BE2C (cell line): ENCODE measurements at places on chromosomes 11 and 22.

GRCh38 chr22:44088976-44089570, 65.0 kb downstream of the PARVB start:
- no peak for DNase-seq

DNA sequence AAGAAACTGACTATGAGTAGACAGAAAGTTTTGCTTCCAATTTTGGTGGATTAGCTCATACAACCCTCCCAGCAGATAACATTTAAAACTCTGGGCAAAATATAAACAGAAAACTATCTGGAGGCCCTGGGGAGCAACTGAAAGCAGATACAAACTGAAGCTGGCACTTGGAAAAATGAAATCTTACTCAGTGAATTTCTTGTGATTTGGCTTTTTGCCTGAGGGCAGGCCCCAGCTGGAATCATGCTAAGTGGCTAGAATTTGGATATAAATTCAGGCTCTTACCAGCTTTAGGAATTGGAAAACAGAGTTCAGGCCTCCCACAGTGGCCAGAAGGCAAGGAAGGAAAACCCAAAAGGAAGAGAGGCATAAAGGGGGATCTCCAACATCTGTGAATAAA, 85.8 kb downstream of the EFCAB6 start:
- no peak for DNase-seq

DNA sequence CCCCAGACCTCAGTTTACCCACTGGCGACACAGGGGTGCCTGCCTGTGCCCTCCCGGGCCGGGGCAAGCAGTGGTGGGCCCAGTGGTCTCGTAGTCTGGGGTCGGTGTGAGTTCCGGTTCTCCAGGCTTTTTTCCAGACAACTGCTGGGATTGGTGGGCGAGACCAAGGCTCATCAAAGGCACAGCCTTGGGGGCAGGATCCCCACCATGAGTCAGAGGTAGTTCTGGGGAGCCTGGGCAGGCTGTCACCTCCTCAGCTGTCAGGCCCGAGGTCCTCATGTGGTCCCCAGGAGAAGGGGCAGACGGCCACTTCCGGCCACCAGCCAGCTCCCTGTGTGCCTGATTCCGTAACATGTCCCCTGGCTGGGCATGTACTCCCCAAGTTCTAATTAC, 827 bp upstream of the MUC2 start:
- DNase-seq: no peak

DNA sequence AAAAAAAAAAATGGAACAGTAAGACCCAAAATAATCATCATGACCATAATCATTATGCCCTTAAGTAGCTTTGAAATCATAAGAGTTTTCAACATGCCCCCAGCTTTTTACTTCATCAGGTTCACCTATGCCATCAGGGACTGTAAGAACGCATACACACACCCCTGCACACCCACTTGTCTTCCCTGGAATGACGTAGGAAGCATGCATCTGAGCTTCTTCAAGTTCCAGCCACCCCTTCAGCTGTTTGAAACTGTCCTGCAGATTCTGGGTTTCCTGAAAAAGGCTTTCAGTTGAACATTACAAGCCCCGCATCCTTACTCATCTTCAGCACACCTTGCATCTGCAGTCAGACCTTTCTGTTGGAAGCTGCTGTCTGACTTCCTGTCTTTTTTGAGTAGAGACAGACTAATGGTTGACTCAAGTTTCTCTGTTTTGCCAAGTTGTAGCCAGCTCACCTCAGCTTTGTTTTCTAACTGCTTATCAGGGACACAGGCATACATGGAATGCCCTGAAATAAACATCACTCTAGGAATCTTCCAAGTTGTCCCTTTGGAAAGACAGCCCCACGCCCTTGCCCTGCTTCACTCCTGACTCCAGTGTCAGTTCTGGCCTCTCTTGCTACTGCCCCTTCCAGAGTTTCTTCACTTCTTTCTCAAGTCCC, 37.0 kb downstream of the ARHGAP1 start:
- no peak for DNase-seq

DNA sequence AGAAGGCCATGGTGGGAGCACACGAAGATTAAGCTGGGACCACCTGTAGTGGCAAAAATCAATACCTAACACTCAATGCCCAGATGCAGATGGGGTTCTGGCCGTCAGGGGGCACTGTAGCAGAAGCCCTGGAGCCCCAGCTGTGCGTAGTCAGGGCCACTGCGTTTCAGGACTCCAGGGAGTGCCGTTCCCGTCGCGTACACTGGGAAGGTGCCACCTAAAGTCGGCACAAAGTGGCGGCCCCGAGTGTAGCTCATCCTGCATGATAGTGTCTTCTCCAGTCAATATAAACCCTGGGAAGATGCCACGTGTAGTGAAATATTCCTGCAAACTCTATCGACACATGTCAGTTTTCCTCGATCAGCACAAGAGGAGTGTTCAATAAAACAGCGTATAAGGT, 123.8 kb upstream of the NTM start:
- no peak for DNase-seq

DNA sequence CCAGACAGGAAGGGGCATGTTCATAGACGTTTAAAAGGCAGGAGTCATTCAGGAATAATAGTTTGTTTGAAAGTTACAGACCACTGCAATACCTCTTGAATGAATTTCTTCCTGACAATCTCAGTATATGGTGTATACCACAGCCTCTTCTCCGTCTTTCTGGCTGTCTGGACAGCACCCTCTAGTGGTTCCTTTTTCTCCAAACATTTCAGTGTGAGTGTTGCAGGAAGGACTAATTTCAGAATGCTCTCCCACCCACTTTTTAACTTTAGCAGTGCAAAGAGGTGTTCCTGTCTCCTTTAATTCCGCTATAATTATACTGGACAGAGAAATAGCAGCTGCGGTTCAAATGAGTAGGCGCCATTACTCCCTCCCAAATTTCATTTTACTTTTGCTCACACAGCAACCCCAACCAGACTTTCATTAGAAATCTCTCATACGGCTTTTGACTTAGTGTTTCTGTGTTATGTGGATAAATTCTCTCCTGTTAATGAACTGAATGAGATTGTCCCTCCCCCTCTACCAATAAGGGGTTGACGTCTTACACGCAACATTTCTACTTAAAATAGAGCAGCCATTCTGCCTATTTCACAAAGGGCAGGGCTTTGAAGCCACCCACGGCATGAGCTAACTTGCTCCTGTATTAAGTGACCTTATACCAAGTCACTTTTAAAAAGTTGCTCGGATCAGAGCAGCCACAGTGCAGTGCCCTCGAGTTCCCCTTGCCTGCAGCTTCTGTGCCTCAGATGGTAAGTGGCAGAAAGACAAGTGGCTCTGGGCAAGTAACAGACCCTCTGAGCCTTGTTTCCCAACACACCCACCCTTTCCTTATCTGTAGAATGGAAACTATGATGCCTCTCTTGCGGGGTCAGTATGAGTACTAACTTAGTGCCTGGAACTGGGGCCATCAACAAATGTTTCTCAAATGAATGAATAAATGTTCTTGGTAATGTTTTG, 368.6 kb downstream of the OPCML start:
- no peak for DNase-seq

- peak; percentile 24 for DNase-seq
These were observed 1.5 kb downstream of the LRFN4 start for GRCh38 chr11:66858186-66858938.

DNA sequence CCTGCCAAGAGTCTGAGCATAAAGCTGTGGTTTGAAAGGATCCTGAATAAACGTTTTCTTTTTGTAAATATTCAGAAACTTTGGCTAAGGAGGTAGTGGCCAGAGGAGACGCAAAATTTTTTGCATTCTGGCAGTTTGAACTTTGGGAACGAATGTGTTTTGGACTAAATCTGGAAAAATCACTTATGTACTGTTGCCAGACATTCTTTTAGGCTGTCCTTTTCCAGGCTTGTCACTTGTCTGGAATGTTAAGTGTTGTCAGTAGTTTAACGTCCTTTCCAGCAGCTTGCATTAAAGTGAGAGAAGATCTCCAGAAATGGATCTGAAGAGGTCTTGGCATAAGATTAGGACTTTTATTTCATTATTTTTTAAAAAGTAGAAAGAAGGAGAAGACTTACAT, 18.5 kb downstream of the SPECC1L start:
- DNase-seq: no peak

GRCh38 chr11:15118431-15118830, 3.7 kb downstream of the INSC start:
- no peak for DNase-seq

GRCh38 chr11:57515332-57516060, at the start of gene SLC43A1:
SLC43A1 (minus strand) TSS chr11:57515702; CDS start chr11:57514111, 1,591 bp downstream.
- peak; percentile 25 for DNase-seq

GRCh38 chr11:8258289-8258688, 5.4 kb downstream of the LMO1 start:
- DNase-seq: no peak

DNA sequence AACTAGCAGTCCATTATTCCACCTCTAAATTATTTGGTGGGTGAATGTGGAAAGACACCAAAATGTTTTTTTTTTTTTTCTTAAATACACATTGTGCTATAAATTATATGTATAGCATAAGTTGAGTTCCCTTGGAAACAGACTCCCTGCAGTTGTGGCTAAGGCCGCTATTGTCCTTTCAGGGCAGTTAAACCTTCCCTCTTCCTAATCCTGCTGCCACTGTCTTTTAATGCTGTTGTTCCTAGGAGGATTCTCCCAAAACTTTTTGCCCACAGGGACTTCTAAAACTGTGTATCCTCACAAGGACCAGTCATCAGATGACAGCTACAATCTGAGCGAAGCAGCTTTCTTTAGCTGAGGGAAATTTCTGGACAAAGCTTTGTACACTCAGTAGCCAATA, 478.9 kb upstream of the CHORDC1 start:
- DNase-seq: no peak

- no peak for DNase-seq
These were observed 5.7 kb downstream of the ZP1 start for GRCh38 chr11:60872961-60873524.

- no peak for DNase-seq
These were observed 51.1 kb downstream of the RCN1 start for GRCh38 chr11:32141745-32142546.

DNA sequence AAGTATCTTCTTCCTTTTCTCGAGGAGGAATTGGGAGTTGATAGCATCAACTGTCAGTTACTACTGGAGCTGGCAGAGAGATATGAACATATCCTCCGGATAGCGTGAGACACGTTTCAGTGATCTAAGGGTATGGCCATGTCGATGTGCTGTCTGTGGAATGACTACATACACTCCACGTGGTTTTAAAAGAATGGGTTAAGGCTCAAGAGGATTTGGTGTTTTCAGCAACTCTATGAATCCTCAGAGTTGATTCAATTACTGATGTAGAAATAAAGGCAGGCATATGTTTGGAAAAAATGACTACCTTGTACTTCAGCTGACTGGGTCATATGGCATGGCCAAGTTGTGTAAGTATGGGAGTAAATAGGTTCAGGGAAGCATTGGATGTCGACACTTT, 22.9 kb downstream of the MMP13 start:
- no peak for DNase-seq

GRCh38 chr11:65316227-65317024, 1.8 kb downstream of the CDC42EP2 start:
- no peak for DNase-seq

DNA sequence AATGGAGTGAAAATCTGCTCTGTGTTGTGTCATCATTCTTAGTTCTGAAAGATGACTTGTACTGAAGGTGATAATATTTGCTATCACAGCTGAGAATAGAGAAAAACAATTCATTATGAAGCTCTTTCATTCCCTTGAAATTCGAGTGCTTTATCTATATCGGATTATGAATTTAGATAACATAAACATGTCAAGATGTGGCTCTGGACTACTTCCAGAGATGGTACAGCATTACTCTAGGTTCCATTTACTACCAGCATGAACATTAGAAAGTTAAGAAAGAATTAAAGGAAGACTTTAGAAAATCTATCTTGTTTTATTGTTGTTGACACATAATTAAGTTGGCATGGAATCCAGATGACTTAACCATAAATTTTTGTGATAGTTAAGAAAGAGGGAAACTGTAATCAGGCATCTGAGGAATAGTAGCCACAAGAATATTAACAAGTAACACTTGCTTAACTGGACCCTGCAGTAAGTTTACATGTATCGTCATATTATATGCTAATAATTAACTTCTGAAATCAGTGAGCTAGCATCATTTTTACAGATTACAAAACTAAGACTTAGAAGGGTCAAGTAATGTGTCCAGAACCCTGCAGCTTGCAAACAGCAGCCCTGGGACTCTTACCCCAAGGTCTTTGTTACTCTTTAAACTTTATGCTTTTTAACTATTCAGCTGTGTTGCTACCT, 182.6 kb downstream of the DDX10 start:
- no peak for DNase-seq

- no peak for DNase-seq
These were observed 21.7 kb downstream of the TEAD1 start for GRCh38 chr11:12695873-12696272.

- peak; percentile 60 for DNase-seq
These were observed 21.9 kb downstream of the HSPA8 start for GRCh38 chr11:123040111-123040432.

GRCh38 chr11:122319085-122319484, 203.1 kb upstream of the BLID start:
- no peak for DNase-seq

GRCh38 chr11:22405377-22405776, 67.2 kb downstream of the SLC17A6 start:
- DNase-seq: no peak

- DNase-seq: no peak
These were observed 76.0 kb downstream of the FDX1 start for GRCh38 chr11:110505528-110506284.

GRCh38 chr11:74341921-74342320, 30.5 kb upstream of the P4HA3 start:
- DNase-seq: no peak

GRCh38 chr22:37559901-37560607, at the start of gene CDC42EP1:
CDC42EP1 (plus strand) TSS chr22:37560480; CDS start chr22:37566350, 5,870 bp downstream.
- DNase-seq: peak; percentile 33

DNA sequence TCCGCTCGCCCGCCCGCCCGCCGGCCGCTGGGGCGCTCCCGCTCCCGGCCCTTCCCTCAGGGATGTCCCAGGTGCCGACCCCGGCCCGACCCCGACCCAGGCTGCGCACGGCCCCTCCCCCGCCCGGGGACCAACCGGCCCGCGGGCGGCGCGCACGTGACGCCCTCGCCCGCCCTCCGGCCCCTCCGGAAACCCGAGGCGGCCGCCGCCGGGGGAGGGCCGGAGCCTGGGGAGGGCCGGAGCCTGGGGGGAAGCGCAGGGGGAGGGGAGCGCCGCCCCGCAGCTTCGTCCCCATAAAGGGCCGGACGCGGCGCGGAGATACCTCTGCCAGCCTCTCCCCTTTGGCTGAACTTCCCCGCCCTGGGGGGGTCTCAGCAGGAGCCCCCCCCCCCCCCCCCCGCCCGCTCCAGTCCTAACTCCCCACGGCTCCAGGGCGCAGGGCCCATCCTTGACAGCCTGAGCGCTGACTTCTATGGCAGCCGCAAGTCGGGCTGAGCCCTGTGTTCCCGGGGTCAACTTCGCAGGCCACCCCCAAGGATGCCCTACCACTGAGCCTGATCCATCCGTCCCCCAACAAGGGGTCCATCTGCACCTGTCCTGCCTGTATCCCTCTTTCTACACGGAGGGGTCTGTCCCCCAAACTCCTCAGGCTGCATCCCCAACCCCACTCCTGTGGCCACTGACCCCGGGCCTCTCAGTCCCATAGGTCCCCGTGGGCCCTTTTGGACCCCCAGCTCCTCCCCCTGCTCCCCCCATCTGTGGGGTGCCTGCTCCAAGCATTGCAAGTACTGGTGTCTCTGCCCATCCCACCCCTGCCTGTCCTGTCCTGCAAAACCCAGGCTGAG, at the start of gene MAPK12:
MAPK12 (minus strand) TSS at position 69 of the 845 bp plus-strand sequence. CDS start 174 bp downstream, outside the sequence.
- DNase-seq: peak; percentile 68
